Activated CD4-positive, alpha-beta T cell treated with anti-CD3 and anti-CD28 coated beads for 36 hours (primary cell): ENCODE measurements at places on chromosomes 16 and 17.

GRCh38 chr16:11389083-11389482, 43.8 kb downstream of the RMI2 start:
- no peak for DNase-seq

DNA sequence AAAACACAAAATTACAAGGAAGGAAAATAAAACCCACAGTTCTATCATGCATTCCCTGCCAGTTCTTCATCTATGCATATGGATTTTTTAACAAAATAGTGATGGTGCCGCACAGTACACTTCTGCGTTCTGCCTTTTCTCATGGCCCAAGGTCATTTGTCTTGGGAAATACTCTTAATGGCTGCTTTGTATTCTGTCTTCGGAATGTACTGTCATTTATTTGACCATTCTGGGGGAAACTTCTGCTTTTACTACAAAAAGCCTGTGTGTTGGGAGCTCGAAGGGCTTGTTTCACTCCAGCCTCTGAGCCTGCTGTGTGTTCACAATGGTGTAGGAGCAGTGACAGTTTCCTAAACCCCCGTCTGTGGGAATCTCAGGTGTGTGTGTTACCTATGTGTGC, 82.8 kb upstream of the SEC14L1 start:
- no peak for DNase-seq

DNA sequence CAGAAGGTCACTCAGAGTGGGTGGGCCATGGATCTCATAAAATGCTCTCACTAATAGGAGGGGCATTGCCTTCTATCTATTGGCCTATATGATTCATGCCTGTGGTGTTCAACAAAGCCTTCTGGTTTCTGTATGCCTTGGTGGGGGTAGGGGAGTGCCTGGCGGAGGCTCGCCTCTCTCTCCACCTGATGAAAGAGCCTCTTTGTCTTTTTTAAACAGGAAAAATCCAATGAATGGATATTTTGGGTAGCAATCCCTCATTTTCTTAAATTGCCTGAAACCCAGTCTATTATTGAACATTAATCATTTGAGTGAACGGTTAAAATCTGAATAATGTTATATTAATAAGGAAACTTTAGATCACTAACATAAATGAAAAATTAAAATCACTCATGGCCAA, 90.6 kb downstream of the TOX3 start:
- DNase-seq = no peak

- no peak for DNase-seq
Observed at GRCh38 chr17:6254036-6254435, 180.9 kb downstream of the AIPL1 start.

- peak; percentile 27 for DNase-seq
Observed at GRCh38 chr16:12542818-12543699, 260.6 kb downstream of the CPPED1 start.

- peak; percentile 88 for DNase-seq
Observed at GRCh38 chr17:77449908-77450741, 309.4 kb downstream of the SEC14L1 start.

- no peak for DNase-seq
Observed at GRCh38 chr17:50517011-50517410, 8.8 kb downstream of the MYCBPAP start.
